ENCODE measurements at places on chromosomes 13 and 19. TPM values are rescaled to one million over a fixed set of nuclear protein-coding genes. Genes with fewer than 3 reads are reported as not detected.

GRCh38 chr13:47853236-47853635 is 147.8 kb downstream of the SUCLA2 start:
- no peak for DNase-seq

DNA sequence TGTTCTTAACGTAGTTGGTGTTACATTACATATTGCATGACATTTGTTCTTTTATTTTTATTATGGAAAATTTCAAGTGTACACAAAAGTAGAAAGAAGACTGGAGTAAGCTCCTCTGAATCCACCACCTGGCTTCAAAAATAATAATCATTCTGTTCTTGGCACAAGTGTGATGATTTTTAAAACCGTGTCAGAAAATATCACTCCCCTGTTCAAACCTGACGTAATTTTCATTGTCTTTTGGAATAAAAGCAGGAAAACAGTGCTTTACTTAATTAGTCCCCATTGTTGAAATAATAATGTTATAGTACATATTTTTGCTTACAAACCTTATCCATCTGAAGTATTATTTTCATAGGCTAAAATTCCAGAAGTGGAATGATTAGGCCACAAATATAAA is 41.3 kb upstream of the SCEL start:
- no peak for DNase-seq

GRCh38 chr13:30689752-30690151 is 45.6 kb upstream of the ALOX5AP start:
- no peak for DNase-seq

- DNase-seq = no peak
Observed at GRCh38 chr19:44762038-44762437, 13.5 kb downstream of the BCL3 start.

DNA sequence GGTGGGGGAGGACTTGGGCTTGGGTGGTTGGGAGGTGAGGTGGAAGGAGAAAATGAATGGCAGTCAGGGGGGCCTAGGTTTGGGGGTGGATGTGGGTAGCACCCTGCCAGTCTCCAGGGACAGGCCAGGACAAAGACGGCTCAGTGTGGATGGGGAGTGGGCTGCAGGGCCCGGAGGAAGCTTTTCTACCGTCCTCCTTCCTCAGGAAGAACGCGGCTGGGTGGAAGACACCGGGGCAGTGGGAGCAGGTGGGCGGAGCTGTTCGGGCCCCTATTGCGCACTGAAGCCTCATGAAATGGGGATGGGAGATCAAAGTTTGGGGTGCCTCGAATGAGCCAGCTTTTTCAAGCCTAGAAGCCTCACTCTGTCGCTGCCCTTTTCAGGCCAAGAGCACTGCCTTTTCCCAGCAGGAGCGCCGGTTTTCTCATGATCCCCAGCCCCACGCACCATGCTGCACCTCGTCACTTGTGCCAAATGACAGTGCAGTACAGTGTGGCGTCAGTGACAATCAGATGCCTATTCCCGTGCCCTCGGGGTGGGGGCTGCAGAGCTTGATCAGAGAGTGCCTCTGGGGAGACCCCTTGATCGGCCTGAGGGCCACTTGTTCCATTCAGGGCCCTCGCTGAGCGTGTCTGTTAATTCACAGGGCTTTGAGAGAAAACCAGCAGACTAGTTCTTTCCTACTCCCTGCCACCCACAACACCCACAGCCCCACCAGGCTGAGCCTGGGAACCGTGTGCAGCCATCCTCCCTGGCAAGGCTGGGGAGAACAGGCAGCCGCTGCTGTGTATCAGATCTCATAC is 1.5 kb downstream of the CALM3 start:
- DNase-seq = peak; percentile 76

GRCh38 chr19:7691497-7691896 is 10.4 kb downstream of the FCER2 start:
- peak; percentile 41 for DNase-seq

GRCh38 chr19:10769533-10770491 is 51.9 kb downstream of the DNM2 start:
- DNase-seq = peak; percentile 20

GRCh38 chr19:2567580-2567979 is 91.7 kb downstream of the GADD45B start:
- DNase-seq = peak; percentile 20

- no peak for DNase-seq
Observed at GRCh38 chr13:30276178-30276577, 31.2 kb downstream of the KATNAL1 start.

DNA sequence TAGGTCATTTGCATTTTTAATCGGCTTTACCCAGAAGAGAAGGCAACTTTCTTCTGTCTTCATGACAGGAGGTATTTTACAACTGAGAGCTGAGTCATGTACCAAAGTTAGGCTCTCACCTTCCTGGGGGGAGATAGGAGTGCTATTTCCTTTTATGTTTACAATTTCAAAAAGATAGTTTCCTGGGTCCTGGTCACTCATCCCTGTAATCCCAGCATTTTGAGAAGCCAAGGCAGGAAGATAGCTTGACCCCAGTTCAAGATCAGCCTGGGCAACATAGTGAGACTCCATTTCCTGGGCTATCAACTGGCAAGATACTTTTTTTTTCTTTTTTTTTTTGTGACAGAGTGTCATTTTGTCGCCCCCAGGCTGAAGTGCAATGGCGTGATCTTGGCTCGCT is 7.6 kb downstream of the LYPD3 start:
- DNase-seq = no peak

DNA sequence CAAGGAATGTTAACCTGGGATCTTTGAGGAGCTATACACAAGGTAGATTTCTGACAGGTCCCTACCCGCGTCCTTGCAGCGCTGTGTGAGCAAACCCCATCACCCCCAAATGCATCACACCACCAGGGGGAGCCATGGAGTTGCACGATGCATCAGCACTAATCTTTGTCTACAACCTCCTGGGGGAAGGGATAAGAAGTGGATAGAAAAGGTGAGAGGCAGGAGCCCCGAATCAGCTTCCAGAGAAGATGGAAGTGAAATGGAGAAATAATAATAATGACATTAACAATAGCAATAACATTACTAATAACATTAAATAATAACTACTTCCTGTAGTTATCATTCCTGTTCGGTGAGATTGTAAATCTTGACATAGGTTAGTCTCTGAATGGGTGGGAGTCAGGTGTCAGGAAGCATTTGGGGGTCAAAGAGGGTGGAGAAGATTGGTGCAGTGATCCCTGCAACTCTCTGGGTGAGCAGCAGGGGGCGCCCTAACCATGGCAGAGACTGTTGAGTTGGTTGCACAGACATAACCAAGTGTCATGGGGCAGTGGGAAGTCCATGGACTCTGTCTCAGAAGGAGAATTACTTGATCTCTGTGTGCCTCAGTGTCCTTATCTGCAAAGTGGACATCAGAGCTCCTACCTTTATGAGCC is 16.5 kb downstream of the SIGLEC7 start:
- DNase-seq = peak; percentile 86

GRCh38 chr13:48562296-48563066 is 29.6 kb upstream of the RCBTB2 start:
- peak; percentile 79 for DNase-seq

Gene SELENOV
- not detected for total RNA-seq

Gene GRK1
- not detected for total RNA-seq
